Activated CD8-positive, alpha-beta memory T cell treated with anti-CD3 and anti-CD28 coated beads for 48 hours (primary cell): ENCODE measurements at places on chromosomes 3 and 15.

GRCh38 chr3:62151591-62151990 lies 221.8 kb downstream of the FEZF2 start:
- DNase-seq, result no peak

GRCh38 chr3:21256932-21257331 lies 494.1 kb downstream of the ZNF385D start:
- no peak for DNase-seq

DNA sequence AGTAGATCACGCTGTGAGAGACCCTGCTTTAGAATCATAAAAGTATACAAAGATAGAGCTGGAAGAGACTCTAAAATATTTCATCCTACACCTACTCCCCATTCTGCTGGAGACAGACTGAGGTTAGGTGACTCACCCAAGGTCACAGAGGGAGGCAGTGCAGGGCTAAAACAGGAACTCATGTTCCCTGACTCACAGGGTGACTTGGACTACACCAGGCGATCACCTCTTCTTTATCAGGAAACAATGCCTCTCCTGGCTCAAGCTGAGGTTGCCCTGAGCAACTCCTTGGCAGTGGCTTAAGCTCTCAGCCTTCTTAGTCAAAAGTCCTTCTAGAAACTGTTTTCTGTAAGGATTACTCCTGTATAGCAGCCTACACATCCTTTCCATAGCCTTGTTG lies 26.4 kb upstream of the TNFAIP8L3 start:
- DNase-seq, result no peak

GRCh38 chr3:113255100-113255853 lies 43.9 kb downstream of the BOC start:
- DNase-seq, result no peak

DNA sequence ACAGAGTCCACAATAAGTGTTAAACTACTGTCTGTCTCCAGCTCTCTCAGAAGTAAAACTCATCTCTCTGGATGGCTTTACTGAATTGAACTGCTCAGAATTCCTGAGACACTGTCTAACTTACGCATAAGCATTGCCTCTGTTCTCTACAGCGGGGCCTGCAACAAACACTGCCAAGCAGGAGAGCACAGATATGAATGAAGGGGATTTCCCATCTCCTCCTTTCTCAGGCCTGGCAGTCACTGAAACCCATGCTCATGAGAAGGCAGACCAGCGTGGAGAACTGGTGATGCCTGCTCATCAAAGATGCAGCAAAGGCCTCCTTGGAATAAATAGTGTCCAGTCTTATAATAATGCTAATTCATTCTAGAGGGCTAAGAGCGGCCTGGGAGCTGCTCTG lies 10.3 kb downstream of the RASGRP1 start:
- DNase-seq, result no peak

GRCh38 chr3:104368760-104369159 lies 997.9 kb upstream of the ALCAM start:
- DNase-seq, result no peak

DNA sequence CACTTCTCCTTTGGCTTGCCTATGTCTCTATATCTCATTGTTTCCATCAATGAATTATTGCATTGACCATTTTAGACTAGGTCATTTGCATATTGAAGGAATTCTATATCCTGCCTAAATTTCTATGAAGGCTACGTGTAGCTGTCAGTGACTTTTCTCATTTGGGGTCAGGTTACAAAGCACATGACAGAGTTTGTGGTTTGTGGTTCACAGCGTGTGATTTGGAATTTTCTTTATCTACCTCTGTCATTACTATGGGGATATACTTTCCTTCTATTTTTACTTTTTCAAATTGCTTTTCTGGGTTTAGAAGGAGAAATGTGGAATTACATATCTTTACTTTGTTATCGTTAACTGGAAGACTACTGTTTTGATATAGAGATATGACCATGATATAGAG lies 317.3 kb upstream of the CFAP20DC start:
- DNase-seq, result no peak

GRCh38 chr15:87758794-87759418 lies 497.6 kb downstream of the NTRK3 start:
- DNase-seq, result no peak

DNA sequence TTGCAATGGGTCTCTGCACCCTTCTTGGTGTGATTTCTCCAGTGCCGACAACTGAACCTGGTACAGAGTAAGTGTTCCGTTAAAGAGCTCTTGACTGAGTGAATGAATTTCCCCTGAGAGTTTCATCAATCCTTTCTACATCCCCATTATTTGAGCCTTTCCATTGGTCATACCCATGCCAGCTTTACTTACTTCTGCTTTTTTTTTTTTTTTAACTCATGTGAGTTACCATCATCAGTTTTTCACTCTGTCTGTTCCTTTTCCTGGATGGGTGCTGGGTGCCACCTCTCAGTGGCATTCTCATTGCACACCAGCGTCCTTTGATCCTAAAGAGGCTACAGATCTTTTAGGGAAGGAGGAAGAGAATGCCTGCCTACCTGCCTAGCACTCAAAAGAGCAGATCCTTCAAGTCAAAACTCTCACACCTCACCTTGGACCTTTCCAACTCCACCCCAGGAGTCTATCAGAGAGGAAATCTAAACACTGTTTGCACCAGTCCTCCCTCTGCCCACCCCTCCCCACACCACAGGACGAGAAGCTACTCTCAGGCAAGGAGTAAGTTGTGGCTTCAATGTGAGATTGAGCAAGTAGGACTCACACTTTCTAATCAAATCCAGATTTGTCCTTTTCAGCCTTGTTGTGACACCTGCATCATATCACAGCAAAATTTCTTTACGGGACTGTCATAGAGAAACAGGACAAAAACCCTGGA lies 13.1 kb upstream of the USP3 start:
- DNase-seq, result no peak

GRCh38 chr3:87488765-87489164 lies 212.4 kb upstream of the POU1F1 start:
- DNase-seq, result no peak

DNA sequence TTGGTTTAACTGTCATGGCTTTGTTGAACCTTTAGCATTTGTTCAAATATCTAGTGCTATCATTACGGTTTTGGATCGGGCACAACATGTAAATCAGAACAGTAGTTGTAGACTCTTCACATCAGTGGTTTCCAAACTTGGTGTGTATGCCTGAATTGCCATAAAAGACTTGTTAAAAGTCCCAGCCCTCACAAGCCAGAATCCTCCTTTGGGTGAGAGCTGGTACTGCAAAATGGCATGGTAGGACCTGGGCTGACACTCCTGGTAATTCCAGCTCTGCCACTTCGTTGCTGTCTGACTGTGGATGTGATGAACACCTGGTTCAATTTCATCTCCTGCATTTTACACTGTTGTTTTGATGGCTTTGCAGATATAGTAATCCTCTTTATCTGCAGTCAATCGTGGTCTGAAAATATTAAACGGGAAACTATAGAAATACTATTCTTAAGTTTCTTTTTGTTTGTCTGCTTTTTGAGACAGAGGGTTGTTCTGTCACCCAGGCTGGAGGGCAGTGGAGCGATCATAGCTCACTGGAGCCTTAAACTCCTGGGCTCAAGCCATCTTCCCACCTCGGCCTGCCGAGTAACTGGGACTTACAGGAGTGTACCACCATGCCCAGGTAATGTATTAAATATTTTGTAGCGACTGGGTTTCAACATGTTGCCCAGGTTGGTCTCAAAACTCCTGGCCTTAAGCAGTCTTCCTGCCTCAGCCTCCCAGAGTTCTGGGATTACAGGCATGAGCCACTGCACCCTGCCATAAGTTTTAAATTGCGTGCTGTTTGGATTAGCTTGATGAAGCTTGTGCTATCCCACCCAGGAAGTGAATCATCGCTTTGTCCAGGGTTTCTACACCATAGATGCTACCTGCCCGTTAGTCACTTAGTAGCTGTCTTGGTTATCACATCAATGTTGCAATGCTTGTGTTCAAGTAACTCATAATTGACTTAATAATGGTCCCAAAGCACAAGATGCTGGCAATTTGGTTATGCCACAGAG lies 61.6 kb downstream of the RAB7A start:
- DNase-seq, result no peak
